ENCODE measurements at places on chromosomes 2 and 18. TPM values are rescaled to one million over a fixed set of nuclear protein-coding genes. Genes with fewer than 3 reads are reported as not detected.

The SNED1 gene
- total RNA-seq: 42.1 TPM

The CYP27A1 gene
- total RNA-seq: 18.5 TPM

The ITGB6 gene
- total RNA-seq: 302 TPM

The NHEJ1 gene
- total RNA-seq: 17.5 TPM

The HOXD8 gene
- 76.5 TPM for total RNA-seq

The INPP5D gene
- total RNA-seq: 29.6 TPM

The STAT4 gene
- total RNA-seq: 8.5 TPM

The DYNC2LI1 gene
- 41.5 TPM for total RNA-seq

The CHRNA1 gene
- not detected for total RNA-seq

The OSBPL1A gene
- total RNA-seq: 40.3 TPM

The LBX2 gene
- 2.5 TPM for total RNA-seq

The SERPINB10 gene
- not detected for total RNA-seq

The MRO gene
- total RNA-seq: 2.9 TPM

The TCF23 gene
- total RNA-seq: 0.38 TPM

The NAGK gene
- total RNA-seq: 113 TPM

The KLHL14 gene
- 15.4 TPM for total RNA-seq

The SFT2D3 gene
- 9.3 TPM for total RNA-seq

The PROM2 gene
- 65.6 TPM for total RNA-seq

The CHCHD5 gene
- total RNA-seq: 39.6 TPM

DNA sequence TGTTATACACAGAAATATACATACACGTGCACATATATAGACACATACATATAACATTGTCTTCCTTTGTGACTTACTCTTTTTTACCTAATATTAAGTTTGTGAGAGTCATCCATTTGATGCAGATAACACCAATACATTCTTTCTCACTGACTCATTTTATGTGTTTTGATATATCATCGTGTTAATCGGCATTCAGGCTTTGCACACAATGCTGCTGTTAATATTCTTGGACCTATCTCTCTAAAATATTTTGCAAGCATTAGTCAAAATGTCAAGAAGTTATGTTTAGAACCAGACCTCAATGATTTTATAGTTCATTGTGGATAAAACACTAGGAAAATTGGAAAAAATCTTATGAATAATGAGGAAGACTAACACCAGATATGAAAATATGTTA, 441.1 kb downstream of the LRATD1 start:
- DNase-seq: no peak

GRCh38 chr2:173588931-173589369, 234.3 kb downstream of the CDCA7 start:
- DNase-seq: no peak

DNA sequence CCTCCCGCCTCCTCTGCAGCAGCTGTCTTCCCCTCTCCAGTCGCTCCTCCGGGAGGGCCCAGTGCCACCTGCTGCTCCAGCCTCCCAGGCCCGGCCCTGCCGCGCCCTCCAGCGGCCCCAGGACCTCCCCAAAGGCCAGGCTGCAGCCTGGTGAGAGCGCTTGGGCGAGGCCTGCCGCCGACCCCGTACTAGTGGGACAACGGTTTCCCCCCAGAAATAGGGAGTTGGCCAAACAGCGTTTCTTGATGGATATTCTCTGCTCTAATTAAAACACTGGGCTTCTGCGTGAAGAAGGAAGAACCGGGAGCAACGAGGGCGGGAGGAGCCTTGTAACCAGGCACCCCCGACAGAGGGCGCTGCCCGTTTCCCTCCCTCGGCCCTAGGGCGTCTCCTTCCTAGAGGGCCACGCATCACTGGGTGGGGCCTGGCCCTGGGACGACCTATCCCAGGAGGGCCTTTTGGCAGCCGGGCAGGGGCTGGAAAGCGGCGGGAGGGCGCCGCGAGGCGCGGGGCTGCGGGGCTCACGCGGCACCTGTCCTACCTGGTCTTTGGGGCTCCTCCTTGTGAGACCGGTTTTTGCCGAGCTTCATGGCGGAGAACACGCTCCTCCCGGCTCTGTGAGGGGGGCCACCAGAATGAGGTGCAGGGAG, 25.4 kb upstream of the OTOF start:
- DNase-seq: peak; percentile 88

- no peak for DNase-seq
Observed at GRCh38 chr2:186717320-186718007, 23.6 kb downstream of the FAM171B start.

- DNase-seq: no peak
Observed at GRCh38 chr18:46577546-46577945, 79.5 kb downstream of the LOXHD1 start.

DNA sequence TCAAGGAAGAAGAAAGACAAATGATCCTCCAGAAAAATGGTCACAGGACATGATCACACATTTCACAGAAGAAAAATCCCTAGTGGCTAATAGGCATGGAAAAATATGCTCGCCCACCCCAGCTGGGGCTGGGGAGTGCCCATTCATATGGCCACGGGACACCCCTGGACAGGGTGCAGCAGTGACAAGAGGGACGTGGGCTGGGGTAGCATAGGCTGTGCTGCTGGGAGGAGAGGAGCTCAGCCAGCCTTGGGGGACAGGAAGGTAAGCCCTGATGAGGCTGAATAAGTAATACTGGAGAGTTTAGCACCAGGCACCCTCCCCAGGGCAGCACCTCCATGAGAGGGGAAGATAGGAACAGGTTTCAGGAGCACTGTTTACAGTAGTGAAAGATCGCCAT, 254.9 kb upstream of the HS6ST1 start:
- DNase-seq: no peak

DNA sequence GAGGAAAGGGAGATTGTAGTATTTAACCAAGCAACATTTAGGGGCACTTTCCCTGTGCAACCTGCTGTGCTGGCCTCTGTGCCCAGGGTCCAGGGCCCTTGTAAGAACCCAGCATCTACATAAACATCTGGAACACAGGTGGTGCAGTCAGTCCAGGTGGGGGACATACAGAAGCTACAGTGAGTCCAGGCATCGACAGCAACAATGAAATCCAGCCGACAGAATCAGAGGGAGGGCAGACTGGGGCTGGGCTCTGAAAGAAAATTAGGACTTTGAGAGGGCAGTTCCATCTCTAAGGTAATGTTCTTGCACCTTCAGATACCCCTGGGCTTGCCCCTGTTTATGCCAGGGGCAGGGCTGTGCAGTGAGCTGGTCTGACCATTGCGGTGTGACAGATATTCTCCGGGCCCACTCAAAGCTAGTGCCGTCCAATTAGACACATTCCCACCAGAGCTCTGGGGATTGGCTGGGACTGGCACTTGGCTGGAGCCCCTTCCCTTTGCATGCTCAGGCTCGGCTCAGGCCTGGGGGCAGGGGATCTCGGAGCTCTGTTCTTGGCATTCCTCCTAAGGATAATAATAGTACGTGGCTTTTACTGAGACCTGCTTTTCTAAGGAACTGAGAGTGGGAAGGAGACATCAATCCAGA, 5.4 kb downstream of the LBH start:
- DNase-seq: no peak

GRCh38 chr2:129469871-129470270, 509.6 kb upstream of the RAB6C start:
- DNase-seq: no peak

DNA sequence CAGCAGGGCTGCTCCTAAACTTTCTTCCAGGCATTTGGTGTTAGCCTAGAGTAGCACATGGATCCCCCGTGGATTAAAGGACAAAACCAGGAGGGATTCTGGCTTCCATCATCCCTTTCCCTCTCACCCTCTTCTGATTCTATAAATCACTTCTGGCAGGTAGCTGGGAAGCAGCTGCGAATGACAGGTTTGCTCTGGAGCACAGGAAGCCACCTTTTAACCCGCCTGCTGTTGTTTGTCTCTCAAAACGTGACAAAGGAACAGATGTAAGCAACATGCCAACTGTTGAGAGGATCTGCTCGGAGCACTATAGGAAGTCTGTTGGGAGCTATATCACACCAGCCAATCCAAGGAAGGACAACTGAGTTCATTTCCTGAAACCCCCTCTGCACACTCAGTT, 101.9 kb downstream of the ACTR2 start:
- DNase-seq: no peak

GRCh38 chr2:457792-458424, 170.0 kb upstream of the ALKAL2 start:
- no peak for DNase-seq

DNA sequence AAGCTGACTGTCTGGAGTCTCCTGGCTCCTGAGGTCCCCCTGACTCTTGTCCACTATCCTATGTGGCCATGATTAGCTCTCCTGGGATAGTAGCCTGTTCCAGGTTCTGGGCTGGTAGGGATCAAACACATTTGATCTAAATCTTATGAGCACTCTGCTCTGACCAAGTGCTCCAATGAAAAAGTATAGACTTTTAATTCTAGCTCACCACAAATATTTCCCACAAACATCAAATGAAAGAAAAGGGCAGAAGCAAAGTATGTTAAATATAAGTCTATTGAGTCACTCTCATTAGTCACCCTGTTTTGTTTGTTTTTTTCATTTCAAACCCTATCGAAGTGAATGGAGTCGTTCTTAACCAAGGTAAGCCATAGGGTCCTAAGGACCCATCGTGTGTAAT, 39.7 kb upstream of the NEDD4L start:
- no peak for DNase-seq

GRCh38 chr2:937530-937929, 13.1 kb upstream of the SNTG2 start:
- DNase-seq: no peak

DNA sequence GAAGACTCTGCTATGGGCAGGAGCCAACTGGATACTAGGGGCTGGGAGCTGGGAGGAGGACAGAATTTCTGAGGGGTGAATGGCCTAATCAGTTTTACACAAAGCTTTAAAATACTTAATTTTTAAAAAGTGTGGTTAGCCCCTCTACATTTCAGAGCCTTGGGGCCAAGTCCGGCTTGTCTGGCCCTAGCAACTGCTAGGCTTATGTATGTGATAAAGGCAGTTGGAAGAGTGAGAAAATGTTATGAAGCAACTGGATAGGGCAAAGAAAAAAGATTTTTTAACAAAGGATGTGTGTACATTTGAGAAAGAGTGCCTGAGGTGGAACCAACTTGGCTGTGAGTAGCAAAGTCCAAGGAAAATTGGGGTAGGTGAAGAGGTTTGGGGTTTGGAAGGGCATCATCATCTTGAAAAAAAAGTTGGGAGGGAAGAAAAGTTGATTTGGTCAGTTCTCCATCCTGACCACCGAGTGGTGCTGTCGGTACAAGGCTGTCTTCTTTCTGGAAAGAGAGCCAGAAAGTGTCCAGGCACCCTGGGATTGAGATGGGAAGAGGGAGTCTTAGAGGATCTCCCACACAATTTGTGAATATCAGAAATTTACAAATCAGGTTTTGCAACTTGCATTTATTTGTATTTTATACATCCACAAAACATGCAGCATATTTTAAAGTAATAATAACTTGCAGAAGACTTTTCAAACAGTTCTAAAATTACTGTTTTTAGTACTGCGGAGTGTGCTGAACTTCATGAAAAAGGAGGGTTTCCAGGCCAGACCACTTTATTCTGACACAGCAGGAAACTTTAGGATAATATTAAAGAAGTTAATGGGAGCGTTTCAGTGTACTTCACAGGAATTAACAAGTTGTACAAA, 10.5 kb upstream of the CDK15 start:
- peak; percentile 43 for DNase-seq

GRCh38 chr2:186675380-186675779, 18.5 kb upstream of the FAM171B start:
- no peak for DNase-seq

DNA sequence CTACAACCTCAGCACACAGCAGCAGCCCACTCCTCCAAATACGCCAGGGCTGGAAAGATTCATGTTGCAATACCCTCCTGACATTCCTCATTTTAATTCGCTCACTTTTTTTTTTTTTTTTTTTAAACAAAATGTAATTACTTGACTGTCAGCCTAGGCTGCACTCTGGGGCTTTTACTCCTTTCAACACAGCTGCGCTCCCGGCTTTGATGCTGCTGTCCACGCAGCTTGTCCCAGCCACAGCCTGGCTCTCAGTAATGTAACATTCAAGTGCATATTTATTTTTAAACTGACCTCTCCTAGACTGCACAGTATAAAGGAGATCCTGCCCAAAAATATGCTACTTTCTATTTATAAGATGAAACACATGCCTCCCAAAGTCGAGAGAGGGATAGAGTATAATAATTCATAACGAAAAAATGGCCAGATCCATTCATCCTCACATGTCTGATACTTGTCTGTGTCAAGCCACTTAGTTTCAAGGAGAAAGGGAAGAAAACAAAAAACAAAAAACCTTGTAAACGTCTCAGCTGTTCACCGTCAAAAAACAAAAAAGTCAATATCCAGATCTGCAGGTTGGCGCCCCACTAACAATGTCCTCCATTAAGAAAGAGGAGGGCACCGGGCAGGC, 949 bp downstream of the CDC42EP3 start:
- peak; percentile 43 for DNase-seq

DNA sequence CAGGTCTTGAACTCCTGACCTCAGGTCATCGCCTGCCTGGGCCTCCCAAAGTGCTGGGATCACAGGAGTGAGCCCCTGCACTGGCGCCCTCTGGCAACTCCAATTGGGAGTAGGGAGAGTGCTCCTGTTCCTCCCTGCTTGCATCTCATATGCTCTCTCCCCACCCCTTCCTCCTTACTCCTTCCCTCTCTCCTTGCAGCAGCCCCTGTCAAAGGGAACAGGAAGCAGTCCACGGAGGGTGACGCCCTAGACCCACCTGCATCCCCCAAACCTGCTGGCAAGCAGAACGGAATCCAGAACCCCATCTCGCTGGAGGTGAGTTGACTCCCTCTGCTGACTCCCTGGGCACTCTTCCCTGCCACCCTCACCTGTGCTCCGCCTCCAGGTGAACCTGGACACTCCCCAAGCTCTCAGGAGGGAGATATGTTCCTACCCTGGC, 10.7 kb downstream of the ARID5A start:
- no peak for DNase-seq

DNA sequence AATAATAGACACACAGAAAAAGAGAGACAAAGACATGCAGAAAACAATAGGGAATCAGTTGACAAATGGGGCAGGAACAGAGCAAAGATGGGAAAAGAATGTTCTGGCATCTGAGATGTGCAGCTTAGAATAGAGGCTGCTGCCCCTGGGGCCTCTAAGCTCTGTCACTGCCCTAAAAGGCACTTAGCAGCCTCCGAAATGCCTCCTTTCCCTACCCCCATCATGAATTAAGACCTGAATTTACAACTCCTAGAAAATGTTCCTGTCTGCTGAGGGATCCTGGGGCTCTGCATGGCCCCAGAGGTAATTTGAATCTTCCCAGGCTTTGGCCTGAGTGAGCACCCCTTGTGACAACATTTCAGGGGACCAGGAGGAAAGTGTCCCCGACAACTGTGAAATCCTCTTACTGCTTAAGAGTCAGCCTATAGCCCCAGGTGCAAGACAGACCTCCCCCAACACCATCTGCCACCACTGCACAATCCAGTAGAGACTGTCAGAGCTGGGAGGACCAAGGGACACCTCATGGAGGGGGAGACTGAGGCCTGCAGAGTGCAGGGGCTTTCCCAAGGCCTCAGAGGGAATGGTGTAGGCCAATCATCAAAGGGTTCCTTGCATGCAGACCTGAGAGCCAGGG, 24.8 kb downstream of the MRPL35 start:
- no peak for DNase-seq

GRCh38 chr18:13431886-13432285, 213.3 kb downstream of the LDLRAD4 start:
- DNase-seq: no peak

GRCh38 chr2:75632813-75633212, 13.8 kb upstream of the MRPL19 start:
- DNase-seq: no peak

GRCh38 chr2:179927041-179927440, 65.6 kb upstream of the ZNF385B start:
- DNase-seq: no peak

GRCh38 chr2:229640636-229641035, 73.7 kb downstream of the DNER start:
- DNase-seq: no peak
